Erythroblast (primary cell): ENCODE measurements at places on chromosomes 7 and 10.

DNA sequence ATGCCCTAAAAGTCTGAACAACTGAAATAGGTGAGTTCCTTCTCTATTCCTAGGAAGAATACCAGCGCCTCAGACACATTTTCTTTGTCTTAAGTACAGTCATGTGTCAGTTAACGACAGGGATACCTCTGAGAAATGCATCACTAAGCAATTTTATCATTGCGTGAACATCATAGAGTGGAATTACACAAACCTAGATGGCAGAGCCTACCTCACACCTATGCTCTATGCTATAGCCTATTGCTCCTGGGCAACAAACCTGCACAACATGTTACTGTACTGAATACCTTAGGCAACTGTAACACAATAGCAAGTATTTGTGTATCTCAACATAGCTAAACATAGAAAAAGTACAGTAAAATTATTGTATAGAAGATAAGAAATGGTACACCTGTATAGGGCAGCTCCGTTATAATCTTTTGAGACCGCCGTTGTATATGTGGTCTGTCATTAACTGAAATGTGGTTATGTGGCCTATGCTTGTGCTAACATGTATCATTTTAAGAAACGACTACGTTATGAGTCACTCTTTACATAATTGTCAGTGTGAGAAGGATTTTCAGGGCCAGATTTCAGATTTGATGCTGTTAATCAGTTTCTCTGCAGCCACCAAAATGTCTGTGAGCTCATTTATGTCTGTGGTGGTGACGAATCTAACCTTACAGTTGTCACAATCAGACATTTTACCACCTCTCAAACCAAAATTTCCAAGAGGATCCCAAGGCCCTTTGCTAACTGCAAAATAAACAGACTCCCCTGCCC lies 66.1 kb upstream of the STK17A start:
- no peak for DNase-seq

DNA sequence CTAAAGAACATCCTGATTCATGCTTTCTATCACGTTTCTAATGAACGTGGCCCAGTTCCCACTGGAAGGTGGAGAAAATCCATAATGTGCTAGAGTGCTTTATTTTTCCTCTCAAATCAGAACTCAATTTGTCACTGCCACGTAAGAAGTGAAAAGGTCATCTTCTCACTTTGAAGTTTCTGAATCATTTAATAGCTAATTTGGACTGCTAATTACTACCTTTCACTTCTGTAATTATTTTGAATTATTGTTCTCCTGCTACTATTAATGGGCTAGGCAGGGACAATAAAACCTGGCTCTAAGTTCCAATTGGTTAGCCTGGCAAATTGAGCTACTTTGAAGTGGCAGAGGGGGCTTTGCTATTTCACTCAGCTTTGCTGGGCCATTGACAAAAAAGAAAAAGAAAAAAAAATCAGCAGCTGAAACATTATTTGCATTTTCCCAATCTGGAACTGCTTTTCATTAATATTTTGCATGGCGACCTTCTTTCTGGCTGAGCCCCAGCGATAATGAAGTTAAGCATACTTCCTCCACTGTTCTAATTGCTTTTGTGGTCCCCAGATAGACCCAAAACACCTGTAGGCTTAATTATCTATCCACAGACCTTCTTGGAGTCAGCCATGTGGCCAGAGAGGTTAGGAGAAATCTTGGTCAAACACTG lies 264.2 kb downstream of the SEC23IP start:
- no peak for DNase-seq

DNA sequence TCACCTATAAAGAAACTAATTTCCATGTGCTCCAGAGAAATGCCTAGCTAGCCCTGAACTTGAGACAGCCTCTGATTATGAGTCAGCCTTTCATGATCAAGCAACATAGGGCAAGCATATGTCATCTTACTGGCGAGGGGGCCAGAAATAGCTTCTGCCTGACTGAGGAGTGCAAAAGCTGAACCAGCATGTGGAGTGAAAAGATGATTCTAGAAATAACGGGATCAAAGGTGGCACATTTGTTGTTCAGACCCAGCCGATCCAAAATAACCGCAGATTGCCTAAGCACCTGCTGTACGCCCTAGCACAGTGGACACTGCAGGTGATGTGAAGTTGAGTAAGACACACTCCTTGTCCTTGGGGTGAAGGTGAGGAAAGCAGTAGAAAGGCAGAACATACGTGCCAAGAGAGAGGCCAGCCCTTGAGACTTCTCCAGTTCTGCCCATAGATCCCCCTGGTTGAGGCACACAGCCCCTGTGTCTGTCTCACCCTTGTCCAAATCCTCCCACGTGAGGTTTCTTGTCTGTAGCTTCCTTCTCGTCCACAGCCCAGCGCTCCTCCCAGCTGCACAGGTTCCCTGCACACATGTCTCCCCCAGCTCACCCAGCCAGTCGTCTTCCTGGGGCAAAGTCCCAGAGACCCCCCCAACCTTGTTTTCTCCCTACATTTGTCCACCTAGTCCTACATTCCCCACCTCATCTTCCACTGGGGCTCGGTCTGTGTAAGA lies 2.8 kb upstream of the BCL7B start:
- DNase-seq = peak; percentile 54

DNA sequence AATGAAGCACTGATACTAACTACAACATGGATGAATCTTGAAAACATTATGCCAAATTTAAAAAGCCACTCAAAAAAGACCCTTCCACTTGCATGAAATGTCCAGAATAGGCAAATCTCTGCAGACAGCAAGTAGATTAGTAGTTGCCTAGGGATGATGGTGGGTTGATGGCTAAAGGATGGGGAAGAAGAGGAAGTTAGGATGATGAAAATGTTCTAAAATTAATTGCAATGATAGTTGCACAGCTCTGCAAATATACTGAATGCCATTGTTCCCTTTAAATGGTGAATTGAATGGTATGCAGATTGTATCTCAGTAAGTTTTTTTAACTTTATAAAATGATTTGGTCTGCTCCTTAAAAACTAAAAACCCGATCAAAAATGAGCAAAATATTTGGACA lies 7.3 kb upstream of the LIPA start:
- no peak for DNase-seq

DNA sequence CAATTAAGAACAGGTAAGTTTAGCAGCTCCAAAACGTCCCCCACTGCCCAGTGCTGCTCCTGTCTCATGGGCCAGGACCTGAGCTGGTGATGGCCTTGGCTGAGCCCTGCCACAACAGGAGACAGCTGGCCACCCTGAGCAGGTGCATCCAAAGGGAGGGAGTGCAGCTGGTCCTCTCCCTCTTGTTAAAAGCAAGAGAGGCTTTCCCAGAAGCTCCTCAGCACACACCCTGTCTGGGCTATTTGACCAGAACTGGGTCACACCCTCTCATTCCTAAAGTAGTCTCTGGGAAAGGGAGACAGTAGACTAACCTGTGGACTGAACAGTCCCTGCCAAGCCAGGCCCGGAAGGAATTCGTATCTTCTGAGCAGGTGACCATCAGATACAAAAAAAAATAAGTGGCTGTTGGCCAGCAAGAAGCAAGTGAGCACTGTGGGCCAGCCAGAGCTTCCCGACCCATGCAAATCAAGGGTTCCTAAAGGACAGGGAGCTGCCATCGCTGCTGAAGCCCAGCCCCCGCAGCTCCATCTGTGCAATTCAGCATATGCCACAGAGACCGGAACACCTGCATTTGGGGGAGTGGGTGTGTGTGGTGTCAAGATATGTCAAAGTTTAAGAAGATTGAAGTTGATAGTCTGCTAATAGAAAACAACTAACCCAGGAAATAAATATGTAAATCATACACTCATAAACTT lies 2.1 kb upstream of the TMEM72 start:
- no peak for DNase-seq

- DNase-seq = peak; percentile 12
Measured at GRCh38 chr7:66974986-66975590, 20.3 kb downstream of the SBDS start.

DNA sequence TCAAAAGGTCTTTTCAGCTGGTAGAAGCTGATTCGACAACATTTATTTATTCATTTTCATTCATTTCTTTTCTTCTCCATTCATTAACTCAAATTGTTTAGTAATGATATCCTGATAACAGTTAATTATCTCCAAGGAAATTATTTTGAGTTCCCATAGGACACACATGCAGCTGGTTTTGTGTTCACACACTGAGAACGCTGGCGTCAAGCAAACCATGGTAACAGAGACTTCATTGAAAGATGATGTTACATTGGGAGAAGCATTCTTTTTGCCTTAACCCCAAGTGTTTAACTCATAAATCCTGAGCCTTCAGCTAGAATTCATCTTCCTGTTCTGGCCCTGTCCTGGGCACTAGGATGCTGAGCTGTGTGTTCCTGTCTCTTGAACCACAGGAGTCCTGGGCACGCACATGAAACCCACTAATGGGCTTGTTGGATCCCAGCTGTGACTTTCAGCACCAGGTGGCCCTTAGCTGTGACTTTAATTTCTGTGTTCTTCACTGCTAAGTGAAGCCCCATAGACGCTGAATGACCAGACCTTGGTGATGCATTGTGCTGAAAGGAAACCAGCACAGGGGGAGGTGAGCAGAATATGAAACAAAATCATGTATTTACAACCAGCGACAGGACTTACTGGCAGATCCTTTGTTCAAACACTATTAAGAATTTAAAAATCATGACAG lies 121.5 kb upstream of the PRSS58 start:
- no peak for DNase-seq

- DNase-seq = no peak
Measured at GRCh38 chr7:55983537-55983936, 19.2 kb downstream of the NIPSNAP2 start.

DNA sequence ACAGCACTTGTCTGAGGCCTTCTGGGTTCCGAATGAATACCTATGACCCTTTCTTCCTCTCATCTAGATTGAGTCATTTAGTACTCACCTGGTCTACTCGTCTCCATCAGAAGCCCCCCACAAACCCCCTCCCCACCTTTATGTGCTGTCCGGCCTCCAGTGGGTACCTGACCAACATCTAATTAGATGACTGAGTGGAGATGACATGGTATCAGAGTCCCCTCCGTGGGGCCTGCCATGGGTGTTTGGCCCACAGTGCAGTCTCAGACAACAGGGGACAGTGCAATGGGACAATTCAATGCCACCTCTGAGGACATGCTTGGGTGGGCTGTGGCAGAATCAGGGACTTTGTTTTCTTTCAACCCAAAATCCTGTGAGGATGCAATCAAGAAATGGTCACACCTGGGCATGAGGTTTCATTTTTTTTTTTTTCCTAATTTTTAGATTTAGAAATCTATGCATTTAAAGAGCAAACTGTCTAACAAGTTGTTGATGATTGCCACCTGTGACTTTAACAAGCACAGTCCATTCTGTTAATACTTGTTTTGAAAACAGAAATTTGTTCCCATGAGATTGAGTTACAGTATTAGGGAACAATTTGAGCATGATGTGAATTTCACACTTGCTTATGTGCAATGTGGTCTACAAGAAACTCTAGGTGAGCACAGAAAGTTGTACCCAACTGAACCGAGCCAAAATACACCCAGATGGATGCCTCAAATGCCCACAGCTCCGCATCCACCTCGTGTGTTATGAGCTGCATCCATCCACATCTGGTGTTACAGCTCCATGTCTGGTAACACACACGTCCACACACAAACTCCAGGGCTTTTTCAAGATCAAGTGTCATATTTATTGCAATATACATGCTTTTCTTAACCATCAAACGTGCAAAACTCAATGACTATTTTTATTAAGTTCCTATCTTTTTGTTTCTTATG lies 27.5 kb downstream of the GPRIN2 start:
- no peak for DNase-seq

DNA sequence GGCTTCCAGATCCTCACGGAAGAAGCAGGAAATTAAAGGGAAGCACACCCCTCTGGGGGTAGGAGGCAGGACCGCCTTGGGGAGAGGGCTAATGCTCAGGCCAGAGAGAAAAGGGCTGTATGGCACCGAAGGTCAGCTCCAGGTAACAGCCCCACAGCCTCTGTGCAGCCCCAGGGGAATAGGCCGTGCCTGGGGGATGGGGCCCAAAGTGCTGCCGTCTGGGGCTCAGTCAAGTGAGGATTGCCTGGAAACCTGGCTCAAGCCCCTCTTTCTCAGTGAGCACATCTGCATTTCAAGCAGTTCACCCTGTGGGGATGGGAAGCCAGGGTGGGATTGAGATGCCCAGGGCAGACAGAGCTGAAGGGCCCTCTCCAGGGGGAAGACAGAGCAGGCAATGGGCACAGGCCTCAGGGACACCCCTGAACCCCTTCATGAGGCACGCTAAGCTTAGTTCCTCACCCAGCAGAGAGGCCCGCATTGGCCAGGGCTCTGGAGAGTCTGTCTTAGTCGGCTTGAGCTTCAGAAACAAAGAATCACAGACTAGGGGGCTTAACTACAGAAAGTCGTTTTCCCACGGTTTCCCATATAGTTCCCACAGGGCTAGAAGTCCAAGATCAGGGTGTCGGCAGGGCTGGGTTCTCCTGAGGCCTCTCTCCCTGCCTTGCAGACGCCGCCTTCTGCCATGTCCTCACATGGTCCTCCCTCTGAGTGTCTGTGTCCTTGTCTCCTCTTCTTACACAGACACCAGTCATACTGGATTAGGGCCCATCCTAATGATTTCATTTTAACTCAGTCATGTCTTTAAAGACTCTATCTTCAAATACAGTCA lies 118.2 kb downstream of the PTPN20 start:
- no peak for DNase-seq

DNA sequence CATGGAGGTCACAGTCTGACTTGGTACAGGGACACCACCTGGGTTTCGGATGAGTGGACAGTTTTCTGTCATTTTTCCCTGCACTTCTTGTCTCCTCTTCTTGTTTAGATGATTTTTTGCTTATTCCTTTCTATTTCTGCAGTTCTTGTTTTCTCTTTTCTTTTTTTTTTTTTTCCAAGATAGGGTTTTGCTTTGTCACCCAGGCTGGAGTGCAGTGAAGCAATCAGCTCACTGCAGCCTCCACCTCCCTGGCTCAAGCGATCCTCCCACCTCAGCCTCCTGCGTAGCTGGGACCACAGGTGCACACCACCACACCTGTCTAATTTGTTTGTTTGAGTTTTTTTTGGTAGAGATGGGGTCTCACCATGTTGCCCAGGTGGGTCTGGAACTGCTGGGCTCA lies 49.7 kb upstream of the RASGEF1A start:
- DNase-seq = no peak

- no peak for DNase-seq
Measured at GRCh38 chr10:5518143-5518542, 6.6 kb upstream of the CALML3 start.

GRCh38 chr7:71560354-71560995 lies 428.5 kb downstream of the GALNT17 start:
- DNase-seq = no peak

DNA sequence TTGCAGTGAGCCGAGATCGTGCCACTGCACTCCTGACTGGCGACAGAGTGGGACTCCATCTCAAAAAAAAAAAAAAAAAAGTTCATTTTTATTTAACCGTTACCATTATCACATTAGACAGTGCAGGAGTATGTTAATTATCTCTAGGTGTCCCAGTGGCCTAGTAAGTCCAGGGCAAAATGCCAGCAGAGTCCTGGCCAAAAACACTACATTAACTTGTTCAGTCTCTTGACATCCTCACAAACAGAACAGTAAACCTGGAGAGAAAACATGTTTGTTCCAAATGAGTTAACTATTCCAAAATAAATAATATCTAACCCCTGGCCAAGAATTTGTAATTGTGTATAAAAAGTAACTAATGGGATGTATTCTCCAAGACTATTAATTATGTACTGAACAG lies 43.2 kb downstream of the PTPRZ1 start:
- no peak for DNase-seq

- no peak for DNase-seq
Measured at GRCh38 chr7:46933596-46933995, 648.3 kb downstream of the TNS3 start.

- DNase-seq = peak; percentile 62
Measured at GRCh38 chr7:34091321-34091917, 186.1 kb downstream of the BMPER start.
